ENCODE measurements at places on chromosomes 4 and X.

DNA sequence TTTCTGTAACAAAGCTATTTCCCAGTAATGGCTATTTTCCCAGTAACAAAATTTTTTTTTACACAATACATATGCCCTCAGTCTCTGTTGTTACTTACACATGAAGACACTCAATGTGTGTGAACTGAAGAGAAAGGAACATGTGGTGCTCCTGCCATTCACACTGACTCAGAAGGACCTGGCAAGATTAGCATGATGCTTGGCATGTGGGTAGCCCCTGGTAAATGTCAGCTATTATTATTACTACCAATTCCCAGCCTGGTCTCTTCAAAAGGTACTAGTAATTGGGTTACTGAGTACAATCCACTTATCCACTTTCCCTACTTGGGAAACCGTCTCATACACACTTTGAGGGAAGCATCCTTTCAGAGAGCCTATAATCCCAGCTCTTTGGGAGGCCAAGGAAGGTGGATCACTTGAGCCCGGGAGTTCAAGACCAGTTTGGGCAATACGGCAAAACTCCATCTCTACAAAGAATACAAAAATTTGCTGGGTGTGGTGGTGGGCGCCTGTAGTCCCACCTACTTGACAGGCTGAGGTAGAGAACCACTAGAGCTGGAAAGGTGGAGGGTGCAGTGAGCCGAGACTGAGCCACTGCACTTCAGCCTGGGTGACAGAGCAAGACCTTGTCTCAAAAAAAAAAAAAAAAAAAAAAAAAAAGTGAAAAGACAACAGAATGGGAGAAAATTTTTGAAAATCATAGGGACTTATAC lies 14.6 kb downstream of the RBBP7 start:
- DNase-seq: no peak

DNA sequence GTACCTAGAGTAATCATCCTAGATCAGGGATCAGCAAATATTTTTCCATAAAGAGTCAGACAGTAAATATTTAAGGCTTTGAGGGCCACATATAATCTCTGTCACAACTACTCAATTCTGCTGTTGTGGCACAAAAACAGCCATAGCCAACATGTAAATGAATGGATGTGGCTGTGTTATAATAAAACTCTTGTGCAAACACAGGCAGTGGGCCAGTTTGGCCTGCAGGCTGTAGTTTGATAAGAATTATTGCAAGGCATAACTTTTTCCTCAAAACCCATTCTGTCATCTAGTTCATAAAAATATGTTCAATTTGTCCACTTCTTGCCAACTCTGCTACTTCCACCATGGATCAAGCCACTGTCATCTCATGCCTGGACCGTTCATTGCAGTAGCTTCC lies 39.4 kb upstream of the SHROOM4 start:
- DNase-seq: no peak

DNA sequence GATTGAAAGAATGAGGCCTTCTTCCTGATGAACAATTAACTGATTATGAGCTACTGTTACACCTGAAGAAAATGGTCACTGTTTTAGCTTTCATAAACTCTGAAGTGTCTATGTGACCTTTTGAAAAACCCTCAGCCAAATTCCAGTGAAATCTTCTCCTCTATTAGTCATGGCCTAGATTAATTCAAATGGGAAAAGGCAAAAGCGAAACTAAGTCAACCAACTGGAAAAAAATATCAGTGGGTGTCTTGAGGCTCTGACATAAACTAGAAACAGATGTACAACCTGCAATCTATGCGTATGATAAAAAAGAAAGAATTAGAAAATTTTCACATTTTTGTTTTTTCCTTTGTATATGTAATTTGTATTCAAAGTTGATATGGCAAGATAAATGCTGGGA lies 169.4 kb upstream of the BANK1 start:
- DNase-seq: no peak

- DNase-seq: no peak
Measured at GRCh38 chrX:74220277-74220676, 83.7 kb upstream of the ZCCHC13 start.

GRCh38 chrX:115058276-115058675 lies 40.9 kb upstream of the IL13RA2 start:
- DNase-seq: no peak

- DNase-seq: no peak
Measured at GRCh38 chr4:41678951-41679350, 69.6 kb downstream of the PHOX2B start.

- no peak for DNase-seq
Measured at GRCh38 chrX:106728337-106728736, 1.8 kb downstream of the RNF128 start.

DNA sequence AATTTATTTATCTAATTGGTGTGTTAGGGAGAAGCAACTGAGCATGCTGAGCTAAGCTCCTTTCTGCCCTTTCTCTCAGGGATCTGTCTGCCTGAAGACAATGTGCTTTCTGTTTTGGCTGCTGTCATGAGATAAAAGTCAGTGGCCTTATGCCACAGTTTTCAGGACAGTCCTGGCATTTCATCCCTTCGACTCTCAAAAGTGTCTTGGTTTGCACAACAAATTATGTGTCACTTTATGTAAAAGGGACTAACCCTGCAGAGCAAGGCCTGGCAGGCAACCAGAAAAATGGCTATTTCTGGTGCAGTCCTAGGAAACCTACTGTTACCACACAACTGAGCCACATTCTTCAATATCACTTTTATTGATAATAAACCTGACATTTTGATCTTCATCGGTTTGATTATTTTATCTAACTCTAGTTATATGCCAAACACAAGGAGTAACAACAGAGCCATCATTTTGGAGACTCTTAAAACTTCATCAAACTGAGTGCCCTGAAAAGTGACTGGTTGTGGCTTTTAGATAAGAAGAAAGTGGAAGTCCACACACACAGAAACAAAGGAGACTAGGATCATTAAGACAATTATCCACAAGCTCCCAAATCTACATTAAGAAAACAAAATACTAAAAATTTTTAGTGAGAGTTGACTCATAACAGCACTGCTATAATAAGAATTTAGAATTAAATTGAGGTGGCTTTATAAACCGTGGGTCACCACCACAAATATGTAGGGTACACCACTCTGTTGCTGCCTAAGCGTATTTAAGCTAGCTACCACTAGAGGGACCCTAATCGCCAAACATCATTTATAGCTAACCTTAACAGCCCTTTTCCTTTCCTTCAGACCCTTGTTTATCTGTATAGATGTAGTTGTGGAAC lies 95.9 kb upstream of the PTPN13 start:
- DNase-seq: no peak

GRCh38 chrX:47168495-47169073 lies 23.6 kb downstream of the RBM10 start:
- DNase-seq: no peak

DNA sequence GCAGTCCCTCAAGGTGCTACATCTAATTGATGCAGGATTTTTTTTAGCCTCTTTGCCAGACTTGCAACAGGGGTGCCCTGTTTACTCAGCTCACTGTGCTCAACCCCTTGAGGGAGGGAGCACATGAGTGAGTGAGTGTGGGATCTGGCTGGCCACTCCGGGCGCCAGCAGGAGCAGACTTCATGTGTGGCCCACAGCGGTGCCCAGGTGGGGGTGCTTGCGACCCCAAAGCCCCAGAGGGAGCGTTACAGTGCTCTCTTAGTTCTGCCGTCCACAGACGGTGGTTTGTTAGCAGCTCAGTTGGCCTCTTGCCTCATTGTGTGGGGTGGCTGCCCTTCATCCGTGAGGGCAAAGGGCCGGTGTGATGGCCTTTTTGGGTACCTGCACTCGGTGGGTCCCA lies 81.6 kb upstream of the MYOZ2 start:
- no peak for DNase-seq

DNA sequence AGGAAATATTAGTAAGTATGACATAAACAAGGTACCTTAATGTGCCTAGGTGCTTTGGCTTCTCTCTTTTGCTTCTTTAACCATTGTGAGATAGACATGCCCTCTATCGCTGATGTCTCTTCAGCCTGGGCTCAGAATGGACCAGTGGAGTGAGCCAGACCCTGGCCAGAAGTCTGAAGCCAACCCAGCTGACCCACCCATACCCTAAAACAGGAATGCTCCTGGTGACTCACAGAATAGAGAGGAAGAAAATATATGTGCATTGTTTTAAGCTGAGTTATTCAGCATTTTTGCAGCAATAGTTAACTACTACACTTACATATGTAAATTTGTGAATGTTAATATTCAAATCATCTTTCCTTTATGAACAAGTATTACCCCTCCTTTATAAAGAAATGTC lies 167.5 kb upstream of the PCDH10 start:
- DNase-seq: no peak

GRCh38 chr4:96598465-96598864 lies 758.6 kb downstream of the PDHA2 start:
- no peak for DNase-seq

DNA sequence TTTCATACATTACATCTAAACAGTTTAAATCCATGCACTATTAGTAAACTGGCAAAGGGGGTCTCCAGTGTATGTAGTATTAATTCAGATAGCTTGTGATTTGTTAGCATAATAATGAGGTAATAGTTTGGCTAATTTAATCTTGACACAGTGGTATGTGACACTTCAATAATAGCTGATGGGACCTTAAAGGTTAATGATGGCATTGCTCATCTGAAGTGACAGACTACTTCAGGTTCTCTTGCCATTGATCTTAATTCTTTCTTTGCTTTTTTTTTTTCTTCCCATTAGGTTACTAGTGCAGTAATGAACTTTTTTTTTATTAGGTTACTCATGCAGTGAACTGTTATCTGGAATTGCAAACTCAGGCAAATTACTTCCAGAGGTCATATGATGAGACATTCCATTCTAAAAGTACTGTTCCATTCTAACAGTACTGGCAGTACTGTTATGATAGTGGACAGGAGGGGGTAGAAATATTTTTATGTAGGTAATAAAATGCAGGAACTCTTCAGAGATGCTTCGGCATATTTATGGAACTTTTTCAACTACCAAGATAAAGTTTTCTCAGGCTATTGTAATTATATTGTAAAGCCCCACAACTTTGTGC lies 911.3 kb upstream of the LCORL start:
- no peak for DNase-seq

GRCh38 chr4:53185869-53186585 lies 179.8 kb downstream of the SCFD2 start:
- no peak for DNase-seq

GRCh38 chrX:31420711-31421151 lies 348.9 kb upstream of the FTHL17 start:
- no peak for DNase-seq

DNA sequence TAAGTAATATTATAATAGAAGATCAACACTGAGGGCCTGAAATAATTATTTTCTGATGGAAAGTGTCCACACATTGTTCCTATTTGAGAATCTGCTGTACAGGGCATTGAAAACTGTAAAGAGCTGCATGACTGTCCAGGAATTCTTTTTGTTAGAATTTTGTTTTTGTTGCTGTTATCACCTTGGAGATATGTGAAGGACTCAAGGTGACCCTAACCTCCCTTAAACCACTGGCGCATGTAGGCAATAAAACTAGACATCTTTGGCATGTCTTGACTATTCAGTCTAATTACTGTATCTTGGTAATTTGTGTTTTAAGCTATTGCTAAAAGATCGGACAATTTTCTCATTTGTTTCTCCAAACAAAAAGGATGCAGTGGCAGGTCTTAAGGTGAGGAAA lies 55.5 kb upstream of the SMIM10 start:
- DNase-seq: no peak

GRCh38 chr4:181258569-181258968 lies 984.6 kb upstream of the TENM3 start:
- DNase-seq: no peak

DNA sequence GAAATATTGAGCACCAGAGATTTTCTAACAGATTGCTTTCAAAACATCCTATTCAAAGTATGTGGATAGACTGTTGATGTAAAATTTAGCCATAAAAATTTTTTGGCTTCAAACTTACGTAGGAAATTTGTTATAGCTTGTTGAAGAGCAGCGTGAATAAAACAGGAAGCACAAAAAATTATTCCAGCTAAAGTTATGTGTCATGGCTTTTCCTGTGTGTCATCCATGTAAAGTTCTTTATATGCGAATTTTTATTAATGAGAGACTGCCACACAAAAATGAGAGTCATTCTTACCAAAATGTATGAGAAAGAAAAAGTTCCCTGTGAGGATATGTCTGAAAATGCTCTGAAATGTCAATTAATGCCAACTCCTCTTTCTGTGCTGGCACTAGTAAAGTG lies 19.5 kb downstream of the EPGN start:
- DNase-seq: no peak

GRCh38 chrX:42694260-42694815 lies 83.6 kb downstream of the PPP1R2C start:
- DNase-seq: no peak

GRCh38 chrX:29477878-29478277 lies 737.5 kb upstream of the MAGEB2 start:
- no peak for DNase-seq

GRCh38 chr4:7824218-7824617 lies 115.4 kb downstream of the AFAP1 start:
- DNase-seq: no peak

- no peak for DNase-seq
Measured at GRCh38 chr4:165783626-165784025, 89.4 kb upstream of the TLL1 start.

DNA sequence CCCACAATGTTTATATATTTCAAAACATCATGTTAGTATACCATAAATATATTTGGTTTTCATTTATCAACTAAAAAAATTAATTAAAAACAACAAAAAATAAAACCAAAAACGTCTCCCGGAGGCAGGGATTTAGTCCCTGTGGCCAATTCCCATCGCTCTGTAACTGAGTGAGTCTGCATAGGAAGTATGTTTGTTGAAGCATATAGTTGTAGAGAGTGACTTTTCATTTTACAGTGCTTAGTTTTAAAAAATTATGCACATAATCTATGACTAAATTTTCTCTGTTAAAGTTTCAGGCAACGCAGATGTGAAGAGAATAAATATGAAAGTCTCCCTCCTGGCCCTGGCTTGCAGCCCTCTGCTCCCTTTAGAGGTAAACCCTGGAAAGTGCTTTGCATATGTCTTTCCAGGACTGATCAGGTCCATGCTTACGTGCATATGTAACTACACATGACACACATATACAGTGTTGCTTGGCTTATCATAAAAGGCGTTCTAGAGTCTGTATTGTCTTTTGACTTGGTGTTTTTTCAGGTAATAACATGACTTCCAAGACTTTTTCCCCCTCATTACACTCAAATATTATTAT lies 63.4 kb upstream of the SORBS2 start:
- DNase-seq: no peak

DNA sequence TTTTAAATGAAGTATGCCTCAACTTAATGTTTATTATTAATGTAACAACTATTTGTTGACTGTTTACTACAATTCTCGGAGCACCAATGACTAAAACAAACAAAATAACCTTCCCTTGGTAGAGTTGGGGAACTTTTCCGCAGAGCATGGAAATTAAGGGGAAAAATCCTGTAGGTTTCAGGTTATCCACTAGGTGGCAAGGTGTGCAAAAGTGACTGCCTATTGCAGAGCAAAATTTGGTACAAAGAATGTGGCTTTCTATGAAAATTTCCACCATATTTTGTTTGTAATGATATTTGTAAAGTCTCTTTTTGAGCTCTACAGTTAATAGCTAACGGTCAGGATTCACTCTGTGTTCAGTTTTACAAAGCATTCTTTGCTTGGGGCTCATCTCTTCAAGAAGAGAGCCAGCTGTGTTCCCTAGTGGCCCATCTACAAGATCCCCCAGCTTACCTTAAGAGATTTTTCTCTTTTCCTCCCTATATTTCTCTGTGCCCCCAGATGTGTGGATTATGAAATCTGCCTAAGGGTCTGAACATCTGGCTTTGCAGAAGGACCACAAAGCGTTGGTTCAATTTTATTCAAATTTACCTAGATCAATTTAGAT lies 61.1 kb downstream of the FBXO8 start:
- DNase-seq: no peak

GRCh38 chrX:29851857-29852605 lies 363.3 kb upstream of the MAGEB2 start:
- no peak for DNase-seq

- DNase-seq: no peak
Measured at GRCh38 chr4:22389240-22389870, 126.5 kb downstream of the ADGRA3 start.

All from T-helper 2 cell (primary cell).